Naive thymus-derived CD8-positive, alpha-beta T cell (primary cell): ENCODE measurements at places on chromosomes 13 and 19.

GRCh38 chr13:74920920-74921319 is 561.0 kb downstream of the TBC1D4 start:
- no peak for DNase-seq

DNA sequence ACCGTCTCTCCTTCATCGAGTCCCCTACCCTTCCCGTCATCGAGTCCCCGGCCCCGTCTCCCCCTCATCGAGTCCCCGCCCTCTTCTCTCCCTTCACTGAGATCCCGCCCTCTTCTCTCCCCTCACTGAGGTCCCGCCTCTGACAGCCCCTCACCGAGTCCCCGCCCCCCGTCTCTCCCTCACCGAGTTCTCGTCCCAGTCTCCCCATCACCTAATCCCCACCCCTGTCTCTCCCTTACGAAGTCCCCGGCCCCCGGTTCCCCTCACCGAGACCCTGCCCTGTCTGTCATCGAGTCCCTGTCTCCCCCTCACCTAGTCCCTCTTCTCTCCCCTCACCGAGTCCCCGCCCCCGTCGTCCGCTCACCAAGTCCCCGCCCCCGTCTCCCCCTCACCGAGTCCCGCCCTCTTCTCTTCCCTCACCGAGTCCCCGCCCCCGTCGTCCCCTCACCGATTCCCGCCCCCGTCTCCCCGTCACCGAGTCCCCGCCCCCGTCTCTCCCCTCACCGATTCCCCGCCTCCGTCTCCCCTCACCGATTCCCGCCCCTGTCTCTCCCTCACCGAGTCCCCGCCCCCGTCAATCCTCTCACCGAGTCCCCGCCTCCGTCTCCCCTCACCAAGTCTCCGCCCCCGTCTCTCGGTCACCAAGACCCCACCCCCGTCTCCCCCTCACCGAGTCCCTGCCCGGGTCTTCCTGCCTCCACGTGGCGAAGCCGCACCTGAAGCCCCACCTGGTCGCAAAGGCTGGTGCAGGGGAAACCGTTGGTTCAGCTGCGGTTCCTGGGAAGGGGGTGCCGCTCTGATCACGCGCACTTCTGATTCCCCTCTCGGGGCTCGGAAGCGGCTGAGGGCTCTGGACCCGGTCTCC is 23.9 kb upstream of the ZNF846 start:
- peak; percentile 94 for DNase-seq

DNA sequence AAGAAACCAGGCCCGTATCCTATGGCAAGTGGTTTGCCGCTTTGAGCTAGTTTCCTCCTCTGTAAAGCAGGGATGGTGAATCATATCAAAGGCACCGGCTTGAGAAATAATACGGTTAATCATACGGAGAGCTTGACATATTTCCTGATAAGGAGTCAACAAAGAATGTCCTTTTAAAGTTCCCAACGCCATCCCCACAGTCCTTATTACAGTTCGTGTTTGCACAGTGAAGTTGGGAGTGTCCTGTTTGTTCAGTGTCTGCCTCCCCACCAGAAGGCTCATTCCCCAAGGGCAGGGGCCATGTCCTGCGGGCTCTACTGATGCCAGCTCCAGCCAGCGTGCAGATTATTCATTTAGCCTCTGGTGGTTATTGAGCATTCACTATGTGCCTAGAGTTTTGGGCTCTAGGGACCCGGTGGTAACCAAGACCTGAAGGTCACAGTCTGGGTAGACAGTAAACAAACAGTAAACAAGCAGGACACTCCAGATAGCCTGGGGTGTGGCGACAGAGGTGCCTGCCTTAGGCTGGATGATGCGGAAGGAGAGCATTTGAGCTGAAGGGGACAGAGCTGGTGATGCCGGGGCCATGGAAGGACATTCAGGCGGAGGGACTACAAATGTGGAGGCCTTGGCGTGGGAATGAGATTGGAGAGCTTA is 6.3 kb downstream of the GRAMD1A start:
- no peak for DNase-seq

- DNase-seq, result no peak
Measured at GRCh38 chr13:43260999-43261398, 237.6 kb downstream of the DNAJC15 start.

DNA sequence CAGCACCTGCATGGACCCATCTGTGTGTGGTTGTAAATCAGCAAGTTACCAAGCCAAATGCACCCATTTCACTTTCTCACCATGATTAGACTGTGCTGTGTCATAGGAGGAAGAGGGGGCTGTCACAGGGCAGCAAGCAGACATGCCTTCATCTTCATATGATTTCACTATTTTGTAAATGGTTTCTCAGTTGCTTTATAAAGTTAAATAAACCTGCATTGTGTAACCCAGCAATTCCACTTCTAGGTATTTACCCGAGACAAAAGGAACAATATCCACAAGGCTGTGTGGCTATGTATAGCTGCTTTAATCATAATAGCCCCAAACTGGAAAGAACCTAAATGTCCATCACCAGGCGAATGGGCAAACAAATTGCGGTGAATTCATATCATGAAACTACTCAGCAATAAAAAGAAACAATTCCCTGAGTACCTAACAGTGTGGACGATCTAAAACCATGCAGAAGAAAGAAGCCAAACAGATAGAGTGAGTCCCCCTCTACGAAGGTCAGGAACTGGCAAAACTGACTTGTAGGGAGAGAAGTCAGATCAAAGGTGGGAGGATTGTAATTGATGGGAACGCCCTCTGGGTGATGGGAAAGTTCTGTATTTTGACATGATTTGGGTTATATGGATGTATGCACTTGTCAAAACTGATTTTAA is 185.4 kb downstream of the COL4A1 start:
- DNase-seq, result no peak
